ENCODE measurements at places on chromosomes 7 and 10.

GRCh38 chr7:139610595-139610994, 87.1 kb downstream of the CLEC2L start:
- DNase-seq, result no peak

- no peak for DNase-seq
Measured at GRCh38 chr10:3584926-3585784, 199.9 kb downstream of the KLF6 start.

GRCh38 chr7:115007751-115008150, 85.9 kb downstream of the MDFIC start:
- DNase-seq, result no peak

DNA sequence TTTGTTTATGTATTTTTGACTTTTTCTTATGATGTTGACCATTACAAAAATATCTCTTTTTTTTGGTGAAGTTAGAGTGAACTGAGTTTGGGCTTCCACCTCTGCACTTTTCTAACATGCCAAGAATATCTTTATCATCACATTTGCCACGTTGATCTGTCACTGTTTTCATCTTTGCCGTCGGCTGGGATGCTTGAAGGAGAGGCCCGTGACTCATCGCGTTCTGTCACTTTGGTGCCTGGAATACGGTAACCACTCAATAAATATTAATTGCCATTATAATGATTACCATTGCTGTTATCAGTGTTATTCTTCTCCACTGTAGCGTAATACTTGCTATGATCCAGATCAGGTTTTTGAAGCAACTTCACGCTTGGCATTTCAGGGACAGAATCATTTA, 350.8 kb upstream of the PFKP start:
- no peak for DNase-seq

- DNase-seq, result no peak
Measured at GRCh38 chr7:46847126-46847525, 734.8 kb downstream of the TNS3 start.

GRCh38 chr10:102633287-102633686, 11.0 kb upstream of the TRIM8 start:
- DNase-seq, result no peak

DNA sequence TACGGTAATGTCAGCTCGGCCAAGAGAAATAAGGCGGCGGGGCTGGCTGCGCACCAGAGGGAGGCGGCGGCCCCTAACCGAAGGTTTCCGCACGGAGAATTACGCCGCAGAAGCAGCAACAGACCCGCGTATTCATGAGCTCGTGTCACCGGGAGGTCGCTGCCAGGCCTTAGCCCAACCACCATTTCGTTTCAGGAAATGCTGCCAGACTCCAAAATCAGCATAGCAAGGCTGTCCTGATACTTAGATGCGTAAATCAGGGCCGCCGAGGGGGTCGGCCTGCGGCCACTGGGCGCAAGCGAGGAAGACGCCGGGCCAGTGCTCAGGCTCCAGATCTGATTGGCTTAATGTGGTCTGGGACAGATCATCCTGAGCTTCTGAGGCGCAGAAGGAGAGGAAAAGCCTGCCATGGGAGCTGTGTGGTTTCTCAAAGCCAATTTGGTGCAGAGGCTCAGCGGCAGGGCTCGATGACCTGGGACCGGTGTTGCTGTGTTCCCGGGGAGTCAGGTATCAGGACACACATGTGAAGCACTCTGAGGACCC, 247.9 kb downstream of the BAMBI start:
- DNase-seq, result no peak

DNA sequence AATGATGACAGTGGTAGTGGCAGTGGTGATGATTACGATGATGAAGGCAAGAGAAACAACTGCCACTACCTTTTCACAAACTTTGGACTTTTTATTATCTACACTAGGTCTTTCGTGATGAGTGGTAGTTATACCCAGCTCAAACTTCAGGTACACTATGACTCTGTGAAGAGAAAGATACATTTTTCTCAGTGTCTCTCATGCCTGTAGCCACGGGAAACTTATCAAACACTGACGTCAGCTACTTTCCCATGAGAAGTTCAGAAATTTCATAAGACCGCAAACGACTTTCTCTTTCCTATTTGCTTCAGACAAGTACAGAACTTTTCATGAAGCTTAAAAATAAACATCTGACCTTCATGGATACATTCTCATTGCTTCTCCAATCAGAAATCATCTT, 57.0 kb downstream of the CALD1 start:
- DNase-seq, result no peak

DNA sequence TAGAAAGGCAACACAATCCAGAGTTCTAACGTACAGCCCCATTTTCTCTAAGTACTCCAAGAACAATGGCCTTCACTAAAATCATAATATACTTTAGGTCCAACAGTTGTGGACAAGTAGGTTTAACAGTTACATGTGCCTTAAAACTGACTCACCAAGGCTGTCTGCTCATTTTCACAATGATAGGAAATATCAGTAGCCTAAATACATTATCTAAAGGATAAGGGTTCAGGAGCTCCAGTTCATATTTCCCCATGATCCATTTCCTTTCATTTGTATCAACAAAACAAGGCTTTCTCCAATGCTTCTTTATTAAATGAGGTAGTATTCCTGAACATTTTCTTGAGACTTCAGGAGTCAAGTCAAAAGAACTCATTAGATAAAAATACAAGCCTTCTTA, 164.0 kb downstream of the SLC25A13 start:
- DNase-seq, result no peak

DNA sequence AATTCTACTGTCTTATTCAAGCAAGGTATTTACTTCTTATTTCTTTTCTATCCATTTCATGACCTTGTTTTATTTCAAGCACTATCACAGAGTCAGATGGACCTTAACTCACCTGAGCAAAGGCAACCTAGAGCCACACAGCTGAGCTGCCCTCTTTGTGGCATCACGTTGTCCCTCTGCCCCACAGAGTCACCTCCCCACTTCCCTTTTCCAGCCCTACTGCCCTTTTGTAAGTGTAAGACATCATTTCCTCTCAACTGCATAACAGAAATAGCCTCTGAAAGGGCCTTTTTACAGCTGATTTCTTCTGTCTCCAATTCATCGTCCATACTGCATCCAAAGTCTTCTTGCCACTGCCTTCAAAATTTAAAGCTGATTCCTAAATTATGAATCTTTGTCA, 946.0 kb downstream of the NRG3 start:
- no peak for DNase-seq

GRCh38 chr10:112526906-112527305, 79.9 kb downstream of the VTI1A start:
- no peak for DNase-seq

GRCh38 chr10:96082748-96083147, 39.4 kb downstream of the CCNJ start:
- DNase-seq, result no peak

DNA sequence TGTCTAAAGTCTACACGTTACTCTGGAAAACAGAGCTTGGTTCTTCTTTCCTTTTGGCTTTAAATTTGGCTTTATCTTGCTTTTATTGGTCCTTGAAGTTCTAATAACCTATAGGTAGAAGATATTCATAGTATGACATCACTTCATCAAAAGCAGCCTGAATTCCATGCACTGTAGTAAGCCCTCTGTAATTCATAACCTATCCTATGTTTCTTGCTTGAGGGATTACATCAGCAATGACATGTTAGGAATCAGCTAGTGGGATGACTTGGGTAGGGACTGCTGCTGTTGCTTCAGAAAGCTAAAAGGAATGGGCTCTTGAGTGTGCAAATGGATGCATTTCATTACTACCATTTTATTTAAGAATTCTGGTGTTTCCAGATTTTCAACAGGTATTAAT, 184.9 kb downstream of the PTEN start:
- no peak for DNase-seq

- no peak for DNase-seq
Measured at GRCh38 chr7:8391353-8392062, 41.9 kb upstream of the NXPH1 start.

DNA sequence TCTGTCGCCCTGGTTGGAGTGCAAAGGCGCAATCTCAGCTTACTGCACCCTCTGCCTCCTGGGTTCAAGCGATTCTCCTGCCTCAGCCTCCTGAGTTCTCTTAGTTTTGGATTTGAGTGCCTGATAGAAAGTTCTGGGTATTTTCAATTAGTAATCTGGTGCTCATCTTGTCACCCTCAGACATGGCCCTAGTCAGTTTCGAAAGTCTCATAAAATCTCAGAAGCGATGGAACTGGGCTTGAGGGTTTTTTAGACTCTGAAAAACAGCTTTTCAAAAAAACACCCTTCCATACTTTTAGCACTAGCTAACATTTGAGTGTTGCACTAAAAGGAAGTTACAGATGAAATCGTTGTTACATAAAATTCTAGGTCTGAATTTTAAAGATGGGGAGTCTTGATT, 9.4 kb upstream of the PIP4K2A start:
- DNase-seq, result no peak

DNA sequence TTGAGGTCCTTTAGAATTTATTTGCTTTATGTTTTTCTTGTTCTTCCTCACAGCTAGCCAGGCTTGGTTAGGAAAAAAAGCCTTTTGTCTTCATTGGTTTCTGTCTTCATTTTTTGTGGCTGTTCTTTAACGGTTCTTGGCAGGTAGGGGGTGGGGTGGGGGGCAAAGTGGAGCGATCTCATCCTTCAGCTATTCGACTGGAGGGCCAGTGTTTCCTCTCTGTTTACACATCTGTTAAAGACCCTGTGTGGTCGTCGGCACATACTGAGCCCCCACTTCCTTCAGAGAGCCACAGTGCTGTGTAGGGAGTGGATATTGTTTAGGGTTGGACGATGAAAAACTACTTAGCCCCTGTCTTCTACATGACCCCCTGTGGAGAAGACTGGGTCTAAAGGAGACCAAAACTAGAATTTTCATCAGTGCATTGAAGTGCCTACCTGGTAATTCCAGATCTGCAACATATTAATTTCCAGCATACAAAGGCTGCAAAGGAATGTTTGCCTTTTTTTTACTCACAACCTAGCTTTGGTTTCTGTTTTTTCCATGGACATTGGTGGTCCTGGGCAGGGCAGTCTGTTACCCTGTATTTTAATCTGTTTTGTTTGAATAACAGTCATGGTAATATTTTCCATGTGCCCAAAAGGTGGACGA, 29.0 kb downstream of the PRPF18 start:
- DNase-seq, result no peak

- DNase-seq, result no peak
Measured at GRCh38 chr7:149228831-149229471, 10.5 kb upstream of the ZNF212 start.

GRCh38 chr10:22309180-22310000, 6.8 kb upstream of the COMMD3 start:
- no peak for DNase-seq

DNA sequence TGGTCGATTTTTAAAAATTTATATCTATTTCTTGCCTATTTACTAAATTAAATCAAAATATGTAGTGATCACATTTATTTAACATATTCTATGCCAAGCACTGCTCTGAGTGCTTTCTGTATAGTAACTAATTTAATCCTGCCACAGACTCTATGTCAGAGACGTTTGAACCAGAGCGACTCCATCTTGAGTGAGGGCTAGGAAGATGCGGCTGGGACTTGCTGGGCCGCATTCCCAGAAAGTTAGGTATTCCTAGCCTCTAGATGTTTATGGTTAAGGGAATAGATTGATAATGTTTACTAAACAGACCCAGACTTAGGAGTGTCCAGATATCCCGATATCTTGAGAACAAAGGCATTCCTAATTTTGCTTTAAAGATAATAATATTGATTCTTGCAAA, 3.2 kb upstream of the GSTO1 start:
- no peak for DNase-seq

DNA sequence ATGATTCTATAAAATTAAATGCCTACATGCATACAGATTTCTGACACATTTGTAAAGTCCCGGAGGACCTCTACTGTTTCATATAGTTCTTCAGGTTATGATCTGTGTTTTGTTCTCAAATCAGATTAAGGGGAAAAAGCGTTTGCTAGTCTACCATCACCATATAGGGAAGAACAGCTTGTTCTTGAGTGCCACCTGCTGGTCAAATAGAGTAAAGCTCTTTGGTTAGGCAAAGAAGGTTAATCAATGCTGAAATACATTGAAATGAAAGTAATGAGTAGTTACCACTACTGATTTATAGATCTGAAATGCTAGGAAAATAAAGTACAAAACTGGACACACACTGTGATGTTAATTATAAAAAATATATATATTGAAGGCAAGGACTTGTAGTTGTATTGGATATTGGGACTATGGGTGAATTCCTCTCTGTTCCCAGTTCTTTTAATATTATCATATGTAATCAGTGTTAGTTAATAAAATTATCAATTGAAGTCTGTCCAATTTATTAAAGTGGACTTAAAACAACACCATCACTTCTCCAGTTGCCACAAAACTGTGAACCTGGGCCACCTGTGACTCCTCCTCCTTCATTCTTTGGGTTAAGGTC, 72.6 kb upstream of the PDLIM1 start:
- peak; percentile 11 for DNase-seq

- DNase-seq, result no peak
Measured at GRCh38 chr10:92208157-92208720, 82.6 kb downstream of the CPEB3 start.

DNA sequence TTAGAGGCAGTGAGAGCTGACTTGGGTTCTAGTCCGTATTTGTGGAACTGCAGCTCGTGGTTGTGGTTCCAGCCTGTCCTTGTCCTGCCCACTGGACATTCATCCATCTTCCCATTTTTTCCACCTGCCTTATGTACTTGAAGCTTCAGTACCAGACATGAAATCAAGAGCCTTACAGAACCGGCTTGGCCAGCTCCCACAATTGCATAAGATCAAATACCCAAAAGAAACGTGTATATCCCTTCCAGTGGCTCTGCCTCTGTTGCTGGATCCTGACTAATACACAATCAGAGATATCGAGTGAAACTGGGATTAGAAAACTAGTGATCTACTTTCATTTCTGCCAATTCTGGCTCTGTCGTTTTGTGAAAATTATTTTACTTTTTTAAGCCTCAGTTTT, 23.8 kb upstream of the LIPA start:
- no peak for DNase-seq

DNA sequence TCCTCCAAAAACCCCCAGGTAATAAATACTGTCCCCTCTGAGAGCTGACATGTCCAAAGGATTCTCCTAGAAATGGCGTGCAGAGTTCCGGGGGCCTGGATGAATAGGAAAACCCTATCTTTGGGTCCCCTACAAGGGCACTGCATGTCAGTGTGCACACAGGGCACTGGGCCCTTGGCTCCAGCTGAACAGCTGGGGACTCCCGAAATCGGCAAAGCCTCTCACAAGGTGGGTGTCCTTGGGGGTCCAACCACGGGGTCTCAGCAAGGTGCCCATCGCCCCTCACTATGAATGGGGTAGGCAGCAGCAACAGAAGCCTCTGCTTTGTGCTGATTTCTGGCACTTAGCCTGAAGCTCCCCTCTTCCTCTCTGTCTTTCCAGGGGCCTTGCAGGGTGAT, 46.1 kb downstream of the SLIT1 start:
- no peak for DNase-seq

DNA sequence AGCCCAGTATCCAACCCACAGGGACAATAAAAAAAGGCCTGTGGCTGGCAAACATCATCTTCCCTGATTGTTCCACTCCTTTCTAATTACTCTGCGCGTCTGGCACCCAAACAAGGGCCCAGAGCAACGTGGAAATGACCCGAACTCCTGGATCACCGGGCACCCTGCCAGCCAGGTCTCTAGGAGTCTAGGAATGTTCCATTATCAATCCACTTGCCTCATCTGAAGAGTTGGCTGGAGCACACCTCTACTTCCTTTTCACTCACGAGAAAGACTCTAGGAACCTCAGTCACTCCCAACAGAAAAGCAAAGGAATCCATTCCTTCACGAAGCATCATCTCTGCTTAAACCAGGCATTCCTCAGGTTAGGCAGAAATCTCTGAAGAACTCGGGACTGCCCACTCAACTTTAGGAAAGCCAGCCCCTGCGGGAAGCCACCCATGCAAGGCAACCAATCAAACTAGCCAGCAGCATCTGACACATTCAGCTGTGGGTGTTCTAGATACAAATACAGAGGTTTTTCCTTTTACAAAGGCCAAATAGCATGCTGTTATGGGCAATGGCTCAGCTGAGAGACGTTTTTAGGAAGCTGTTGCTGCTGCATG, 37.7 kb downstream of the ATXN7L1 start:
- no peak for DNase-seq

All from activated CD4-positive, alpha-beta T cell treated with anti-CD3 and anti-CD28 coated beads, Interleukin-2, amount 50 U/mL, for 1 hour (primary cell).